ENCODE measurements at places on chromosomes 6 and 20. TPM values are rescaled to one million over a fixed set of nuclear protein-coding genes. Genes with fewer than 3 reads are reported as not detected.

Gene PGC
- not detected for polyA plus RNA-seq

- no peak for DNase-seq
These were observed 94.1 kb downstream of the CDH22 start for GRCh38 chr20:46213946-46214823.

Gene ZFP57
- 0.25 TPM for polyA plus RNA-seq

Gene HMGCLL1
- polyA plus RNA-seq, result 3.7 TPM

DNA sequence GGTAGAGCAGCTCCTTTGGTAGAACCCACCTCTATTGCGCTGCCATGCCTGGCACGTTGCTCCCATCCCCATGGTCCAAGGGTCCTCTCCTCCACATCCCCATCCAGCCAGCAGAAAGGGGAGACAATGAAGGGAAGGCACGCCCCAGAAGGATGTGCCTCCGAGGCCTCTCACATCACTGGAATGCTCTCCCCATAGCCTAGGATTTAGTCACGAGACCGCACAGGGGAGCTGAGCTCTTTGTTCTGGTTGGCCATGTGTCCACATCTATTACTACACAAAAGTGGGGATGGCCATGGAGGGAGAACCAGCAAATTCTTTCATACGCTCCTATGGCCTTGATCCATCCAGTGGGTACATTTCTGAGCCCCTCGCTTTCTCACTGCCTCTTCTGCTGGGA is 60.5 kb upstream of the SALL4 start:
- DNase-seq, result no peak

Measured in right renal cortex interstitium (tissue), 3 donors.